ENCODE measurements at places on chromosomes 12 and 14. TPM values are rescaled to one million over a fixed set of nuclear protein-coding genes. Genes with fewer than 3 reads are reported as not detected.

GRCh38 chr14:104826189-104826860 is 25.4 kb downstream of the ZBTB42 start:
- H3K4me1 ChIP-seq, result peaks cover 23% of the 10 kb centered on the region
- no peaks in the 10 kb centered on the region for H3K27me3 ChIP-seq
- H3K27ac ChIP-seq, result peak overlapping the region; percentile 62
- H3K36me3 ChIP-seq, result no peaks in the 10 kb centered on the region
- peak; percentile 91 for DNase-seq

GRCh38 chr14:64266239-64266638 is 27.9 kb downstream of the ESR2 start:
- H3K27me3 ChIP-seq, result no peaks in the 10 kb centered on the region
- H3K4me3 ChIP-seq, result no peak overlapping the region
- DNase-seq, result no peak
- no peak overlapping the region for H3K27ac ChIP-seq
- H3K36me3 ChIP-seq, result no peaks in the 10 kb centered on the region

DNA sequence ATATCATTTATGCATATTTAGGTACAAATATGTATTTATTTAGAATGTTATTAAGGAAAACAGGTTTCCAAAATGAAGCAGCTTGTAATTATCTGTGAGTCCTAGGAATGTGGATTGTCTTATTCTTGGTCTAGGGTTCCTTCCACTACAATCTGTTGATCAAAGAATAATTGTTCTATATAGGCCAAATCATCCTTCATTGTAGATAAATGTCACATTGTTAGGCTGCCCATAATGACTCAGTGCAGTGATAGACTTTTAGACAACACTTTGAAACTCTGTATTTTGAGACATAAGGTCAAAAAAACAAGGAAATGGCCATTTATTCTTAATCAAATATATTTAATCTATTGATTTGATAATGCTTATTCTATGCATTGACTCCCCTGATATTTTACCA is 283.0 kb downstream of the ACSS3 start:
- H3K4me1 ChIP-seq, result peaks cover 4% of the 10 kb centered on the region
- H3K4me3 ChIP-seq, result no peak overlapping the region
- no peaks in the 10 kb centered on the region for H3K27me3 ChIP-seq
- no peaks in the 10 kb centered on the region for H3K36me3 ChIP-seq
- H3K27ac ChIP-seq, result no peak overlapping the region

NINJ2 gene
- 4.6 TPM for total RNA-seq

GRCh38 chr12:122437656-122438121 is 15.2 kb upstream of the CLIP1 start:
- H3K4me3 ChIP-seq, result no peak overlapping the region
- H3K27ac ChIP-seq, result no peak overlapping the region
- DNase-seq, result peak; percentile 51
- H3K36me3 ChIP-seq, result no peaks in the 10 kb centered on the region
- no peaks in the 10 kb centered on the region for H3K27me3 ChIP-seq
- no peaks in the 10 kb centered on the region for H3K4me1 ChIP-seq

RNASE2 gene
- 1.3 TPM for total RNA-seq

- H3K36me3 ChIP-seq, result no peaks in the 10 kb centered on the region
- H3K27ac ChIP-seq, result no peak overlapping the region
- H3K4me3 ChIP-seq, result no peak overlapping the region
- no peaks in the 10 kb centered on the region for H3K4me1 ChIP-seq
- peaks cover 62% of the 10 kb centered on the region for H3K27me3 ChIP-seq
These were observed 15.1 kb downstream of the FAIM2 start for GRCh38 chr12:49888461-49889151.

DNA sequence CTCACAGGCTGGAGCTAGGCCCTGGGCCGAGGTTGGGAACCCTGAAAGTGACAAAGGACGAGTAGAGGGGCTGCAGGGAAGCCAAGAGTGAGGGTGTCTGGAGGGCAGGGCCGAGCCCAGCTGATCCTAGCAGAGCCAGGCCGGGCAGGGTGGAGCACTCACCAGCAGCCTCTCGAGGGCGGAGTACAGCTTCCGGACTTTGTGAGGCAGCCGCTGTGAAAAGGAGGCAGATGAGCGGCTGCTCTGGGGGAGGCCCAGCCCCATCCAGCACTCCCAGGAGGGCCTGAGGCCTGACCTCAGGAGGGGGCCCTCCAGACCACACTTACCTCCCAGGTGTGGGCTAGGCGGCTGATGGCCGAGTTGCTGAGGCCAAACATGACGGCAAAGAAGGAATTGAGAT is 14.7 kb upstream of the ENDOU start:
- no peaks in the 10 kb centered on the region for H3K27me3 ChIP-seq
- peak overlapping the region; percentile 13 for H3K4me3 ChIP-seq
- peak overlapping the region; percentile 92 for H3K27ac ChIP-seq
- H3K36me3 ChIP-seq, result no peaks in the 10 kb centered on the region
- H3K4me1 ChIP-seq, result peaks cover 81% of the 10 kb centered on the region

SLC2A14 gene
- total RNA-seq, result not detected

GRCh38 chr14:94659256-94659655 is 47.1 kb downstream of the SERPINA3 start:
- DNase-seq, result no peak
- H3K27me3 ChIP-seq, result peaks cover 40% of the 10 kb centered on the region
- H3K4me3 ChIP-seq, result no peak overlapping the region
- no peaks in the 10 kb centered on the region for H3K4me1 ChIP-seq
- H3K36me3 ChIP-seq, result no peaks in the 10 kb centered on the region

GRCh38 chr14:51862860-51863259 is 2.4 kb downstream of the GNG2 start:
- H3K27me3 ChIP-seq, result peaks cover 44% of the 10 kb centered on the region
- H3K4me1 ChIP-seq, result peaks cover 17% of the 10 kb centered on the region
- no peak for DNase-seq
- no peaks in the 10 kb centered on the region for H3K36me3 ChIP-seq

- H3K27ac ChIP-seq, result peak overlapping the region; percentile 90
- H3K4me3 ChIP-seq, result no peak overlapping the region
- H3K4me1 ChIP-seq, result peaks cover 75% of the 10 kb centered on the region
- DNase-seq, result no peak
- H3K36me3 ChIP-seq, result peaks cover 31% of the 10 kb centered on the region
These were observed 61.9 kb downstream of the ABCC9 start for GRCh38 chr12:21879312-21879711.

GRCh38 chr12:20865873-20866272 is 55.4 kb downstream of the SLCO1B3 start:
- DNase-seq, result no peak
- no peak overlapping the region for H3K4me3 ChIP-seq
- H3K36me3 ChIP-seq, result no peaks in the 10 kb centered on the region
- no peak overlapping the region for H3K27ac ChIP-seq
- no peaks in the 10 kb centered on the region for H3K27me3 ChIP-seq

DNA sequence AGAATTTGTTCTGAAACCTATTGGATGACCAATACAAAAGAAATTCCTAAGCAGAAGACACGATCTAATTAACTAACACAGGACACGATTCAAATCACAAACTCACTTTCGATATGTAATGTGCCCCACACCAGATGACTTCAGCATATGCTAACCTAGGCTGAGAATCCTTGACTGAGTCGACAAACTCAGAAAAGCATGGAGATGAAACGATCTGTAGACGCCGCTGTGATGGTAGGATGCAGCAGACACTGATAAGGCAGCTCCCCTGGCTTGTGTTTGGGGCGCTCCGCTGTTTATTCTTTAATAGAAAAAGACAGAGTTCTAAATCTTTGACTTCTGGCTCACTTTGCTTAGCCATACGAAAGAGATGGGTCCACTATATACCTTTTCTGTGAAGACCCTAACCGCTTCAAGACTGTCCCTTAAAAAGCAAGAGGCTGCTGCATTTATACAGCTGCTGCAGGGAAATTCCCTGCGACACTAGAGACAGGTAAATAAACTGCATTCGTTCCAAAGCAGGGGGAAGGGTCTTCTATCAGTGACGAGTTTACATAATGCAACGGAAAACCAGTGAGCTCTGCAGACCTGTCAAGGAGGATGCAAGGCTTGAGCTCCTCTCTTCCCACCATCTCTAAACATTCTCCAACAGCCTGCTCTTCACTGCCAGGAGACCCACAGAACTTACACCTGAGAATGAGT is 929 bp downstream of the CHD8 start:
- H3K36me3 ChIP-seq, result peaks cover 7% of the 10 kb centered on the region
- H3K4me1 ChIP-seq, result peaks cover 33% of the 10 kb centered on the region
- no peaks in the 10 kb centered on the region for H3K27me3 ChIP-seq
- peak overlapping the region; percentile 94 for H3K4me3 ChIP-seq

DNA sequence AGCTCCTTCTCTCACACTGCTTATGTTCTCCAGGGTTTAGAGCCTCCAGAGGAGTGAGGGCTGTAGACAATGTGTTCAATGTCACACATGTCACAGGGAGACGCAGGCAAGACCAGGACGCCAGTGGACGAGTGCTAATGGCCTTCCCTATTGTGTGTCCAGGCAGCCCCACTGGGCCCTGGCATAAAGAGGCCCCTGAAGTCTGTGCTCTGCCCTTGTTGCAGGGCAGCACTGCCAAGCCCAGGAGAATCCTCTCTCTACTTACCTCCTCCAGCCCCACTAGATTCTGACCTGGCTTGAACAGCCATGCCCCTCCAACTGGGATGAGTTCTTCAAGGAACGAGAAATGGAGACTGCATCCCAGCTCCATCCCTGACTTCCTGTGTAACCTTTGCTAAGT is 24.8 kb upstream of the TMEM106C start:
- H3K27ac ChIP-seq, result no peak overlapping the region
- no peak for DNase-seq
- no peaks in the 10 kb centered on the region for H3K36me3 ChIP-seq
- H3K4me1 ChIP-seq, result peaks cover 29% of the 10 kb centered on the region

GRCh38 chr12:93152617-93153016 is 223.5 kb upstream of the EEA1 start:
- no peaks in the 10 kb centered on the region for H3K36me3 ChIP-seq
- no peak overlapping the region for H3K27ac ChIP-seq
- no peak for DNase-seq
- H3K27me3 ChIP-seq, result no peaks in the 10 kb centered on the region
- no peaks in the 10 kb centered on the region for H3K4me1 ChIP-seq

DNA sequence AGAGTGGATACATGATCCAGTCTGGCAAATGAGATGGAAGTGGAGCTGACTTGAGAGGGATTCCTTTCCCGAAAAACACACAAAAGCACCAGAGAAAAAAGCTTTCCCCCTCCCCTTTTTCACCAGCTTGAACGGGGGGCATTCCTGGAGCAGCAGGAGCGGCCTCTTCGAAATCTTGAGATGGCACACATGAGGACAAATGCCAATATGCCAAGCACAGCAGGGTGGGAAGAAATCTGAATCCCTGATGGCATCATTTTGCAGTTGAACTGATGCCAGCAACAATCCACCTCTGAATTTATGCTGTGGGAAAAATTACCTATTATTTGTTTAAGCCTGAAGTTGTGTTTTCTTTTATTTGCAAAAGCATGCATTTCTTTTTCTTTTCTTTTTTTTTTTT is 29.7 kb upstream of the BICD1 start:
- DNase-seq, result no peak
- H3K4me1 ChIP-seq, result no peaks in the 10 kb centered on the region
- no peak overlapping the region for H3K4me3 ChIP-seq
- H3K36me3 ChIP-seq, result no peaks in the 10 kb centered on the region
- H3K27ac ChIP-seq, result no peak overlapping the region

PRB2 gene
- not detected for total RNA-seq

DNA sequence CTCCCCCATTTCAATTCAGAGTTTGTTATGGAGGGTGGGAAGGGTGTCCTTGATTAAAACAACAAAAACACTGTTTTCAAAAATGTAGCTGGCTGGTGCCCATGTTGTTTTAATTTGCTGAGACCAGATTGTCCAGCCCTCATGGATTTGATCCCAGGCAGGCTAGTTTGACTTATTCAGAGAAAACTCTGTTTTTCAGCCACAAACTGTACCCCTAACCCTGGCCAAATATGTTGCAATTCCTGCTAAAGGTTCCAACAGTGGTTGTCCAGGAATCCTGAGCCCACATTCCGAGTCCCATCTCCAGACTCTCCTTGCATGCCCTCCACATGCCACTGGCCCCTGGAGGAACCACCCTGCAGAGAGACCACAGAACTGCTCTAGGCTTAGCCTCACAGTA is 36.0 kb downstream of the MAP1LC3B2 start:
- no peak overlapping the region for H3K27ac ChIP-seq
- no peak for DNase-seq
- H3K36me3 ChIP-seq, result no peaks in the 10 kb centered on the region

CLEC1B gene
- not detected for total RNA-seq

DNA sequence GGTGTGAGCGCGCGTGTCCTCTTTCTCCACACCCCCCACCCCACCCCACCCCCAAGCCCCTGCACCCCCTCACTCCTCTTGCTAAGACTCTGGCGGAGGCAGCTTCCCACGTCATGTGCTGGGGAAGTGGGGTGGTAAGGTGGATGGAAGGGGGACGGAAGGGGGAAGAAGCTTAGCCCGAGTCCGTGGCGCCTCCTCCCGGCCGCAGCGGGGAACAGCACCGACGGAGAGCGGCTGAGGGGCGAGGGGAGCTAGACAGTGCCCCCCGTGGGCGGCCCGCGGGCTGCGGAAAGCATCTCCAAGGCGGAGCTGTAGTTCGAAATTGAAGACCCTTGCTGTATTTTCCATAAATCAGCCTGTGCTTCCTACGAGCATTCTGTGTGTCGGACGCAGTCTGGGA is 588 bp upstream of the GRIN2B start:
- no peak for DNase-seq
- no peaks in the 10 kb centered on the region for H3K36me3 ChIP-seq
- peak overlapping the region; percentile 58 for H3K4me3 ChIP-seq
- H3K27ac ChIP-seq, result no peak overlapping the region

Data from left ventricle myocardium inferior (tissue), 1 donor.